PC-9 (cell line): ENCODE measurements at places on chromosomes 7 and 10. TPM values are rescaled to one million over a fixed set of nuclear protein-coding genes. Genes with fewer than 3 reads are reported as not detected.

FFAR4 gene
- total RNA-seq: 0.25 TPM in 1 of 2 replicates, not detected in the other

FAM25C gene
- total RNA-seq: not detected in 2 replicates

CRYGN gene
- total RNA-seq: 1.0 and 1.2 TPM in 2 replicates

UTF1 gene
- total RNA-seq: not detected in 2 replicates

CYP2C8 gene
- not detected in 2 replicates for total RNA-seq
